CD8-positive, alpha-beta T cell (primary cell): ENCODE measurements at places on chromosomes 6 and 20.
A peak's percentile ranks its signal among the peaks of the same experiment; 100 is the strongest.

DNA sequence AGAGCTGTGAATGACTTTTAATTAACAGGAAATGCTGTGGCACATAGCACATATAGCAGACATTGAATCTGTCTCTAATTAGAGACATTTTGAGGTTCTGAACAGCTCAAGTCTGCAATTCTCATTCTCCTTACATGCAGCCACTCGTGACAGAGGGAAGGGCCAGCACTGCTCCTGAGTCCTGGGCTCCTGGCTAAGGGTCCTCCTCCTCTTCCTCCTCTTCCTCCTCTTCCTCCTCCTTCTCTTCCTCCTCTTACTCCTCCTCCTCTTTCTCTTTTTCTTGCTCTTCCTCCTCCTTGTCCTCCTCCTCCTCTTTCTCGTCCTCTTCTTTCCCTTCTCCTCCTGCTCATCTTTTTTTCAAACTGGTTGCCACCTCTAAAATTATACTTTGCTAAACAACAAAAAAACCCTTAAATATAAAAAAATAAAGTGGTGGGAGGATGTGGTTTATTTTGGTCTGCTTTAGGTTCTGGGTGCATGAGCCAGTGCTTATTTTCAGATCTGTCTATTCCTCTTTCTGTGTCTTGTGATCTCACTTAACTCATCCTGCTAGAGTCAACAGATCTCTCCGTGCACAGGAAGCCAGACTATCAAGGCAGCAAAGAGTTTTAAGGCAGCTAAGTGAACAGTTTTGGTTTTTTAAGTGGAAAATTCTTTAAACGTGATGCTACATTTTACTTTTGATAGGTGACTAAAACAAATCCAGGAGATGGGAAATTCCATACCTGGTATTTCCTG, 159.3 kb downstream of the CD83 start:
- DNase-seq = peak; percentile 64

DNA sequence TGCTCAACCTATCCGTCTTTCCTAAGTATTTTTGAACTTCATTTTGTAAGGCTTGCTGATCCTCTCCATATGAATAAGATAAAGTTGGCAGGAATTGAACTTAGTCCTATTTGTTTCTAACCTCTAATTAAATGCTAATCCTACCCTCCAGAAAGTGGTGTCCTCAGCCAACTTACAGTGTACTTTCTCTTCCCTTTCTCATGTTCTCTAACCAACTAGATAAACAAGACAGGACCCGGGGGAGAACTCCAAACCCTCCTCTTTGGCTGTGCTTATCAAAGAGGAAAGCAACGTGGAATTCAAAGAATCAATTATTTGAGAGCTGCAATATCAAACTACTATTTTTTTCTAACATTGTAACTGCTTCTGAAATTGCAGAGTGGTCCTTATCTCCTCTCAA, 56.5 kb upstream of the NRSN1 start:
- DNase-seq = no peak

GRCh38 chr20:17843246-17844132, 125.1 kb downstream of the SNX5 start:
- peak; percentile 50 for DNase-seq

DNA sequence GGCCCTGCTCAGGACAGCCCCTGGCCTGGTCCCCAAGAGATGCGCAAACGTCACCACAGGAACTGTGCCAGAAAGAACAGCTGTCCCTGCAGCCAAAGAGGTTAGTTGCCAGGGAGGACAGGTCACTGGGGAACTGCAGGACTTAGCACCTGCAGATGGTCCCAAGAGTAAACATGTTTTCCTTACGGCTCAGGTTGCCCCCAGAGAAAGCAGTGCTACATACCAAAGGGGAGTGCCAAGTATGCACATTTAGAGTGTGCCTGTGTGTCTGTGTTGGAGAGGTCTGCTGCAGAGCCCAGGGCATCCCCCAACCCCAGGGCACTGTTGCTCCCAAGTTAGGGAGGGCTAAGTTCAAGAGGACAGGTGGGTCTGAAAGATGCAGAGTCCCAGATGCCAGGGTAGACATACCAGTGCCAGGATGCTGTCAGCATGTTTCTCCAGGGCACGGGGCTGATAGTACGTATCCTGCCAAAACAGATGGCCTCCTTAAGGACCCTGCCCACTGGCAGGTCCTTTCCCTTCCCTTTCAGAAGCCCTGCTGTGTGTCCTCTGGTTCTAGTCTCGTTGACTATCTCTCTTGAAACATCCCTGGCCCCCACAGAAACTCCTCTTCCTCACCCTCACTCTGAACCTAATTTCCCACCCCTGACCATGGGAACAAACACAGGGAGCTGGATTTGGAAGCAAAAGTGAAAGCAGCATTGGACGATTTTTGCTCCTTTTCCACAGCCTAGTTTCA, 1.3 kb downstream of the ABHD16A start:
- DNase-seq = no peak

DNA sequence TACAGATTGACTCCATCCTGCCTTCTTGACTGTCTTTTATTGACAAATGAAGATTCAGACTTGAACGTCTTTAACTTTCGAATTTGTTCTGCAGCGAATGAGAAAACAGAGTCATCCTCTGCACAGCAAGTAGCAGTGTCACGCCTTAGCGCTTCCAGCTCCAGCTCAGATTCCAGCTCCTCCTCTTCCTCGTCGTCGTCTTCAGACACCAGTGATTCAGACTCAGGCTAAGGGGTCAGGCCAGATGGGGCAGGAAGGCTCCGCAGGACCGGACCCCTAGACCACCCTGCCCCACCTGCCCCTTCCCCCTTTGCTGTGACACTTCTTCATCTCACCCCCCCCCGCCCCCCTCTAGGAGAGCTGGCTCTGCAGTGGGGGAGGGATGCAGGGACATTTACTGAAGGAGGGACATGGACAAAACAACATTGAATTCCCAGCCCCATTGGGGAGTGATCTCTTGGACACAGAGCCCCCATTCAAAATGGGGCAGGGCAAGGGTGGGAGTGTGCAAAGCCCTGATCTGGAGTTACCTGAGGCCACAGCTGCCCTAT, 12.2 kb downstream of the BRD2 start:
- no peak for DNase-seq

DNA sequence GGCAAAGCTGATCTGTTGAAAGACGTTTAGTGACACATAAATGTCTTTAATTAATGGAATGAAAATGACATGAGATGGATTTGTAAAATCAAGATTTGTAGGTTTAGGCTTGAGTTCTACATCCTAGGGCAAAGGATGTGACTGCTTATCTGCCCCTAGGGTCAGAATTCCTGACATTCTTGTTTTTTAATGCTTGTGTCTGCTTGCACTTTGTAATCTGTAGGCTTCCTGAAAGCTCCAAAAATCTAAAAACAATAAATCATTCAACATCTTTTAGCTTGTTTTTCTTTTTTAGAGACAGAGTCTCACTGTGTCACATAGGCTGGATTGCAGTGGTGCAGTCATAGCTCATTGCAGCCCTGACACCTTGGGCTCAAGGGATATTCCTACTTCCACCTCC, 107.9 kb upstream of the MLIP start:
- DNase-seq = no peak

DNA sequence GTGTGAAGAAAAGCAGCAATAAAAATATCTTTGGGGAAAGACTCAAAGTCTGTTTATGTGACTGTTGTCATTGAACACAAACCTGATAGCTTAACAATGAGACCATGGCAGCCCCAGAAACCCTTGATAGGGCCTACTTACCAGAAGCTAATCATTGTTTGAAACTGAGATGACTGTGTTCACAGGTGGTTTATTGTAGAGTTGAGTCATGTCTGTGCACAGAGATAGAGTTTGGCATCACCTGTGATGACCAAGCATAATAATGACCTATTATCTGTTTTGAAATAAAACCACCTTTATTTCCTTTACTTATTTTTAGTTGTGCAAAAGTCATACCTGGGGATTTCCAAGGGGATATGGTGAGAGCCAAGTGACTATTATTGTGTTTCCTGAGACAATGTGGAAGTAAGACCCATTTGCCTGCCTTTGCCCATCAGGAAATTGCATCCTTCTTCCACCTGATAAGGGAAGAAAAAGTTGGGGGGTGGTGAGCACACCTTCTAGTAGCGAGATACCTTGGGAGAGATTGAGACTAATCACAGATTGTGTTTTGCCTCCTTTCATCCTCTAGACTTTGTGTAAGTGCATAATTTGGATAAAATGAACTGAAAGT, 456.9 kb upstream of the JAG1 start:
- DNase-seq = no peak

DNA sequence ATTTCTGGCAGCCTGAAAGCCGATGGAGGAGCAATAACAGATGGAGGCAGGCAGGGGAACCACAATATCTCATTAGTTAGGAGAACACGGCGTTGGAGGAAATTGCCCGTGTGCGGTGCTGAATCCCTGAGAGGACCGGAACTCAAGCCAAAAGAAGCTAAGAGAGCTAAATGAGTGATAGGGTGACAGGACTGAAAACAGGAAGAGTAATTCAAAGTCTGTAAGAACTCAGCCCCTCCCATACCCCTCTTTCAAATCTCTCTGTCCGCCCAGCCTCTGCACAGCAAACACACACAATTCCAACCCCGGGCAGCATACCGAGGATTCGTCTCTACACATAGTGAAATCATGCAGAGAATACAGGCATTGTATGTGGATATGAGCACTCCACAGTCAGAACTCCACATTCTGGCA, 2.6 kb upstream of the IPCEF1 start:
- no peak for DNase-seq

DNA sequence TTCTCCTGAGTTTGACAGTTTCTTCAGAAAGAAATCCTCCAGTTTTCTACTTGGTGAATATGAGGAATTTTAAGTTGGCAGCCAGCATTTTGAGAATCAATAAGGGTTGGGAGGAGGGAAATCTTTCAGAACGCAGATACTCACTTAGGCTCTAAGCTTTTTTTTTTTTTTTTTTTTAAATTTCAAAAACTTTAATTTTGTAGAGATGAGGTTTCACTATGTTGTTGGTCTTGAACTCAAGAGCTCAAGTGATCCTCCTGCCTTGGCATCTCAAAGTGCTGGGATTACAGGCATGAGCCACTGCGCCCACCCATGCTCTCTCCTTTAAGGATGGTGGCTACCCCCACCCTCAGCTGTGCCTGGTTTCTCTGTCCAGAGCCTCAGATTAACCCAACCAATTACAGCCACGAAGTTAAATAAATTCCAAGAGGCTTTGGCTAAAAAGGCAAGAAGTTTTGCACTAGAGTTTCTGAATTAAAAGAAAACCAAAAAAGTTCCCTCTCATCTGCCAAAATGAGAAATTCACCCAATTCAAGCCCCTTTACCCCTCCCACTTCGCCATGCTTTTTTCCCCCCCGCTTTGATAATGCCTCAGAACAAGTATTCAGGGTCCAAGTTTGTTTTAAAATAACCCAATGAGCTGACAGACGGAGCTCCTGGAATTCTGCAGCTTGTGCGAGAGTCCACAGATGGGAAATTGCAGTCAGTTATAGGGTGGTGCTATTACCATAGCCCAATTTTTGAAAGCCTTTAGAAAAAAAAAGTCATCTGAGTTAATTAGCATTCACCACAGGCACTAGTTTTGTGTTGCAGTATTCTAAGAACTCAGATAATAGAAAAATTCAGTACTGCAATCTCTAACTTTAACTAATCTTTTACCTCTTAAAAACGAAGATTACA, 94.3 kb upstream of the BEND3 start:
- no peak for DNase-seq

GRCh38 chr6:129212081-129212480, 329.1 kb downstream of the LAMA2 start:
- no peak for DNase-seq

DNA sequence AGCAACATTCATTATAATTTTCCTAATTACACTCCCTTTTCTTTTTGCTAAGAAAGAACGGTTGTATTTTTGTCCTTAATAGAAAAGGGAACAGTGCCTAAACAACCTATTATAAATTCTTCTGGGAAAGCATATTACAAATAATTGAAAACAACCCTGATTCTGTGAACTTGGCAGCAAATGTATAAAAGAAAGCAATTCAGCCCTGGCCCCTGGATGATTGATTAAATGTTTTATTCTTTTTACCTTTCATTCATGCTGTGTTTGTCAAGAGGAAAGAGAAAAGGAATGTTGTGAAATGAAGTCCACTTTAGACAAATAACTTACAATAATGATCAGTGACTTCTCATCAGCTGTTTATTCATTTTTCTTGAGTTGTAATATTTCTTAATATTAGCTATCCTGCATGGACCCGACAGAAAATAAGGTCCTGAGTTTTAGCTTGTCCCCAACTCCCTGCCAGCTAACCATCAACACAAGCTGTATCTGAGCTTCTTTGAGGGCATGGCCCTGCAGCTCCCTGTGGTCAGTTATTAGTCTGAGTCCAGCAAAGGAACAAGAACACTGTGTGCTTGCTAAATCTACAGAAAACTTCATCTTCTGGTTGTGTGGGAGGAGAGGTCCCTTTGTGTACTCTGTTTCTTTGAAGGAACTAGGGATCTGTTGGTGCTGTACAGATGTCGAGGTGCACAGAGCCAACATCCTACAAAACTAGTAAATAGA, 248.2 kb downstream of the LAMA2 start:
- no peak for DNase-seq

DNA sequence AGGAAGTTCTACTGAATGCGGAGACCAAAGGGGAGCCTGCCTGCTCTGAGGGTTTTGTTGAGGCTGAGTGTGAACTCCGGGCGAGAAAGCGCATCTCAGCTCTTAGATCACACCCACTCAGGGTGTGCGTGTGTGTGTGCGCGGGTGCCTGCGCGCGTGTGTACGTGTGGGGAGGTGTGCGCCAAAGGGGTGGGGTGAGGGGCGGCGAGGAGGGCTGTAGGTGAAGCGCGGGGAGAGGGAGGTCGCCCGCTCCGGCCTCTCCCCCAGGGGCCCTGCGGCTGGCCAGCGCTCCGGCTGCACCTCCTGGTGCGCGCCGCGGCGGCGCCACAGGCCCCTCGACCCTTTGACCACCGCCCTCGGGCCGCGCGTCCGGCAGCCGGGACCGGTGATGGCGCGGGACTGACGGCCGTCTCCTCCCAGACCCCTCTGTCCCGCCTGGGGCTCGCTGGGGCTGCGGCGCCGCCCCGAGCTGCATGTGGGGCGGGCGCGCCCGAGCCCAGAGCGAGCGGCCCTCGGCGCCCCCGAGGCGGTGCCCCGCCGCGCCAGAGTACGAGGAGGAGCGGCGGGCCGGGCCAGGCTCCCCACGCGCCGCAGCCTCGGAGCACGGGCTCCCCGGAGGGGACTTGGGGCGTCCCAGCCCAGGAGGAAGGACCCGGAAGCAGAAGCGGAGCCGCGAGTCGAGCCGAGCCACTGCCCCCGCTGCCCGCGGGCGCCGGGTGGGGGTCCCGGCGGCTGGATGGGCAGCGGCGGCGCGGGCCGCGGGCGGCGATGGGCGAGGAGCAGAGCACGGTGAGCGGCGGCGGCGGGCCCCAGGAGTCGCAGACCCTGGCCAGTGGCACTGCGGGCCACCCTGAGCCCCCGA, at the start of gene RNF217:
Gene RNF217 (plus strand): TSS at position 661 of the 862 bp plus-strand sequence. CDS start 108 bp downstream, at position 769.
- no peak for DNase-seq

GRCh38 chr20:34675993-34676641, 775 bp downstream of the PIGU start:
- DNase-seq = no peak

GRCh38 chr6:89941763-89942497, 47.7 kb downstream of the GJA10 start:
- no peak for DNase-seq

GRCh38 chr20:16821211-16822089, 73.3 kb downstream of the OTOR start:
- peak; percentile 50 for DNase-seq

DNA sequence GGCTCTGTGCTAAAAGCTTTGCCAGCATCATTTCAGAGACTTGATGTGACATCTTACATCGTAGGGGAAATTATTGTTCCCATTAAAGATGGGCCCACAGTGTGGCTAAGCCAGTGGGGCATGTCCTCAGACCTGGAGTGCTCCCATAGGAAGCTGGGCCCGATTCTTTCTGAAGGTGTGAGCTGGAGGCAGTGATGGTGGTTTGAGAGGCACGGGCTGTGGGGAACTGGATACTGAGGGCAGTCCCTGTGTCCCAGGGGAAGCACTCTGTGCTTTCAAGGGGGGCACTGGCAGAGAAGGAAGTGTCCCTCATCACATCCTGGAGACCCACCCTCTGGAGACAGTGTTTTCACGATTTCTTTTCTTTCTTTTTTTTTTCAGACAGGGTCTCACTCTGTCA, 8.6 kb upstream of the FAM110A start:
- DNase-seq = no peak
